ENCODE measurements at places on chromosomes 3 and 15.
A peak's percentile ranks its signal among the peaks of the same experiment; 100 is the strongest.

DNA sequence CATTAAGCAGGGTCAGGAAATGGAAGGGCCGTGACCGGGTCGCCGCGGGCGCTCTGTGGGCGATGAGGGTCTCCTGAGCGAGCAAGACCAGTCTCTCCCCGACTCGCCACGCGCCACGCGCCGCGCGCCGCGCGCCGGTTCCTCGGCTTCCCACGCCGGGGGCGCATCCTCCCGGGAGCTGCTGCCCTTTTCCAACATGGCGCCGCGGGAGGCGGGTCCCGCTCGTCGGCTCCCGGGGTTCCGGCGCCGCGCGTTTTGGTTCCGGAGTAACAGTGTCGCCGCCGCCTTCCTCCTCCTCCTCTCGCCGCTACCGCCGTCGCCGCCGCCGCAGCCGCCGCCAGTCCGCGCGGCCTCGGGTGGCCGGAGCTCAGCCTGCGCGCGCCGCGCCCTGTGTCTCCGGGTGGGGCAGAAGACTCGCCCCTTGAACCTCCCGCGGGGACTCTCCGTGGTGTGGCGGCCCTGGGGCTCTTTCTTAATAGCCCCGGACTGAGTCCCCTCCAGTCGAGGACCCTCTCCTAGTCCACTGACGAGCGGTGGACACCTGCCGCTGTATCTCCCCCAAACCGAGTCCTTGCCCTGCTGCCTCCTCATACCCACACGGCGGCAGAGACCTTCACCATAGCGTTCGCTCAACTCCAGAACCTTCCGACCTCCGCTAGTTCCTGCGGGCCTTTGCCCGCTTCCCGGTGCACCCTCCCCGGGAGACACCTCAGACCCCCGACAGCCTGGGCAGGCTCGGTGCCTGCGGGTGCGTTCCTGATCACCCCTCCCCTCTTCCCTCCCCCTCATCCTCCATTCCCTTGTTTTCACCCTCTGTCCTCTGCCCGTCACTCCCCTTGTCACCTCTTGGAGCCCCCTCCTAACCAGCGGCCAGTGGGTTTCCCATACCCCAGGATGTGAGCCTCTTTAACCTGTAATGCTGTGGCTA, at the start of gene MAP2K5:
TSS of gene MAP2K5 (plus strand) at position 284 of the 928 bp plus-strand sequence. CDS start at position 917, 633 bp downstream.
- peak; percentile 75 for DNase-seq

GRCh38 chr15:83444936-83445335, 2.2 kb upstream of the SH3GL3 start:
- no peak for DNase-seq

DNA sequence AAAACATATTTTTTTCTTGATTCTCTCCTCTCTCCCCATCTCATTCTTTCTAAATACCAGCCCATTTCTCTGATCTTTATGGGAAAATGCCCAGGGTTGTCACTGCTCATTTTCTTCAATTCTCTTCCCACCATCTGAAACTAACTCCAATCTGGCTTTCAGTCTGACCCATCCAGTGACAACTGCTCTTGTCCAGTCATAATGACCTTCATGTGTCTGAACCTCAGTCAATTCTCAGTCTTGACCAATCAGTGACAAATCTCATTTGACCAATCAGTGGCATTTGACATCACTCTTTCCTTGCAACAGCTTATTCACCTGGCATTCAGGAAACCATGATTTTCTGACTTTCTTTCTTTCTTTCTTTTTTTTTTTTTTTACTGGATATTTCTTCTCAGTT, 15.1 kb downstream of the VEPH1 start:
- no peak for DNase-seq

DNA sequence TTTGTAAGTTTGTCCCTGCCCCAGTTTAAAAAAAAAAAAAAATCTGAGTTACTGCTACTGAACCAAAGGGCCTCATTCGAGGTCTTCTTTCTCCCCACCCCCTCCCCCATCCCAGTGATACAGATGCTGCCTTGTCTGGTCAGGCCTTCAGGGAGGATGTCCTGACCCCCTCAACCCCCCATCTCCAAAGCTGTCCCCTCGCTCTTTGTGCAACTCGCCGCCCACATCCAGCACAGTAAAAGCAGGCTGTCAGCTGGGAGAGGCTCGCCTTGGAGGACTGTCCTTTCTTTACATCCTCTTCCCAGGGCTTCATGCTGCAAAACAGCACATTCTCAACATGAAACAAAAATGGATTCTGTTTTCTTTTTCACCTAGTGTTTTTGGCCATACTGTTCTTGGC, 133.4 kb downstream of the VGLL4 start:
- no peak for DNase-seq

GRCh38 chr15:99132634-99133287, 27.9 kb downstream of the SYNM start:
- no peak for DNase-seq

All from HT-29 (cell line).